CD14-positive monocyte (primary cell): ENCODE measurements at places on chromosomes 3 and 15.

GRCh38 chr15:48630245-48630644, 15.3 kb downstream of the FBN1 start:
- no peak for DNase-seq

DNA sequence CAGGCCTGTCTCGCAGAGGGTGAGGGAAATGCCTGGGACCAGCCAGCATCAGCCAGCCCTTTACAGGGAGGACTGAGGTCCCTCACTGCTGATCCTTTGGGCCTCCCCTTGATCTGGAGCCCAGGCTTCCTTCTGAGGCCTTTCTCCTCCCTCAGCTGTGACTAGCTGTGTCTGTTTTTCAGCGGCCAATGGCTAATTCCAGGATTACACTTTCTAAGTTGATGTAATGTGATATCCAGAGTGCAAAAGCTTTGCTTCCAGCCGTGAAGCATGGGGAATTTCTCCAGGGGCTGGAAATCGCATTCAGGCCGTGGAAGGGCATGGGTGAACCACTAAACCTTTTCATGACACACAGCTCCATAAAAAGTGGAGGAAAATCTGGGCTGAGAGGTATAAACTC, 157.6 kb downstream of the SHQ1 start:
- DNase-seq, result no peak

- no peak for DNase-seq
These were observed 342.1 kb upstream of the ATP11B start for GRCh38 chr3:182450942-182451787.

GRCh38 chr3:125236331-125236903, 23.9 kb upstream of the SLC12A8 start:
- no peak for DNase-seq

- DNase-seq, result no peak
These were observed 16.3 kb upstream of the LRRFIP2 start for GRCh38 chr3:37190667-37191066.

DNA sequence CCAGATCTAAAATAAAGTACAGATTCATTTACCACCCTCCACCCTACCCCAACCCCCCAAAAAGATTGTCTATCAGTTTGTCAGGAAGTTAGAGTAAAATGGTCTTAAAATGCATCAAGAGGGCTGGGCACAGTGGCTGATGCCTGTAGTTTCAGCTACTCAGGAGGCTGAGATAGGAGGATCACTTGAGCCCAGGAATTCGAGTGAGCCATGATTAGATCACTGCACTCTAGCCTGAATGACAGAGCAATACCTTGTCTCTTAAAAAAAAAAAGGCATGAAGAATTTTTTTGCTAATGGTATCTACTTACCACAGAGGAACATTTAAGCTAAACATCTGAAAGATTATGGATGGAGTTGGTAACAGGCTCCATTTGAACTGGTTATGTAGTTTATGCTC, 71.0 kb downstream of the RBM6 start:
- DNase-seq, result no peak
